ENCODE measurements at places on chromosomes 2 and 18.

DNA sequence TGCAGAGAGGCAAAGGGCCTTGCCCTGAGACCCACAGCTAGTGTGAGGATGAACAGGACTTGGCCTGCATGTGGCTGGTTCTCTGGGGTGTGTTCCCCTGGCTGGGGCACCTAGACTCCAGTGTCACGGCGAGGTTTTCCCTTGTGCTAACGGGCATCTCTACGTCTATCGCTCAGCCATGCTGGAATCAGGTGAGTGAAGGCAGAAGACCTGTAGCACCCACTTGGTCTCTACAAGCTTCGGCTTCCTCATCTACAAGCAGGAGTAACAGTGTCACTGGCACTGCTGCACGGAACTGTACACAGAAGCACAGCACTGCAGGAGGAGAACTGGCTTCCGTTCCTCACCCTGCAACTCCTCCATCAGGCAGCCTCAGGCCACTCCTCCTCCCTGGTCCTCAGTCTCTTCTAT lies 30.6 kb downstream of the HS1BP3 start:
- no peak overlapping the region for H3K4me3 ChIP-seq
- H3K27ac ChIP-seq: no peak overlapping the region
- no peaks in the 10 kb centered on the region for H3K36me3 ChIP-seq
- DNase-seq: peak; percentile 16
- H3K4me1 ChIP-seq: peaks cover 13% of the 10 kb centered on the region

- no peaks in the 10 kb centered on the region for H3K4me1 ChIP-seq
- no peak overlapping the region for H3K27ac ChIP-seq
- no peak for DNase-seq
These were observed 1027.9 kb upstream of the FAM98A start for GRCh38 chr2:34627003-34627402.

DNA sequence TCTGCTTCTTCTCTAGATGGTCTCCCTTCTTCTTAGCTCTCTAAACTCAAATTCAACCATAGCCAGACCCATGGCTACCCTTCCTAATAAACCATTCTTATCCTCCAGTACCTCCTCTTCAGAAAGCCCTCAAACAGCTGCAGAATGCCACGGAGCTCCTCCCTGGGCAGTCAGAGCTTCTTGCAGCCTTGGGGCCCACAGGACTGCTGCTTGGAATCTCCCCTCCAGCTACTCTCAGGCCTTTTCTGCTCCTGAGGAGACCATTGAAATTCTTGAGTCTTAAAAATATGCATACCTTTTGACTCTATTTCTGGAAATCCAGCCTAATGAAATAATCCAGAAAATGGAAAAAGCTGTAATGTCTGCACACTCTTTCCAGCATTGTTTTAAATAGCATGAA lies 30.7 kb downstream of the EFR3B start:
- H3K4me3 ChIP-seq: no peak overlapping the region
- H3K36me3 ChIP-seq: no peaks in the 10 kb centered on the region
- peaks cover 17% of the 10 kb centered on the region for H3K27me3 ChIP-seq
- no peak for DNase-seq

DNA sequence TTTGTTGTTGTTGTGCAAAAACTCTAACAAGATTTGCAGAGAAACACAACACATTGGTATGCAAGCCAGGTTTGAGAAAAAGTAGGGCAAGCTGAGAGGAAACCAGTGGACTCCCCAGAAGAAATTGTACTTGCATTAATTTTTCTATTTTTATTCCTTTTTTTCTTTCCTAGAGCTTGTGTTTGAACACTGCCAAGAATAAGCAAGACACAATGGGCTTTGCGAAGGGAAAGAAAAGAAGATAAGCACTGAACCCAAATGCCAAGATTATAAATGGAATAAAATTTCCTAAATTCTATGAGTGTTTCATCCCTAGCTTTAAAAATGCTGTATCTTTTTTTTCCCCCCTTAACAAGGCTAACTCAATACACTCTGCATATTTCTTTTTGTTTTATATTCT lies 17.0 kb upstream of the CYTIP start:
- no peaks in the 10 kb centered on the region for H3K4me1 ChIP-seq
- no peak overlapping the region for H3K4me3 ChIP-seq

DNA sequence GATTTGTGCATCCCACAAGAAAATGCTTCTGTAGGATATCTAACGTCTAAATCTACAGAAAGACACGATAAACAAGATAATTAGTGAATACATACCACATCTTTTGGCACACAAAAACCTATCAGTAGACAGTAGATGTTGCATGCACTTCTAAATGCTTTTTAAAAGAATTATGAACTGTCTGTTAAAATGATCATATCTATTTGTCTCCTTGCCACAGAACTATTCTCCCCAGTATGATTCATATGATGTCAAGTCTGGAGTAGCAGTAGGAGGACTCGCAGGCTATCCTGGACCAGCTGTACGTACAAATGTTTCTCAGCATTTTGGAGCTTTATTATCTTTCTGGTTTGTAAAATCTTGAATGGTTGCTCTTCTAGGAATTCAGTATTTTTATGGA lies 12.7 kb downstream of the COL3A1 start:
- H3K4me3 ChIP-seq: no peak overlapping the region

DNA sequence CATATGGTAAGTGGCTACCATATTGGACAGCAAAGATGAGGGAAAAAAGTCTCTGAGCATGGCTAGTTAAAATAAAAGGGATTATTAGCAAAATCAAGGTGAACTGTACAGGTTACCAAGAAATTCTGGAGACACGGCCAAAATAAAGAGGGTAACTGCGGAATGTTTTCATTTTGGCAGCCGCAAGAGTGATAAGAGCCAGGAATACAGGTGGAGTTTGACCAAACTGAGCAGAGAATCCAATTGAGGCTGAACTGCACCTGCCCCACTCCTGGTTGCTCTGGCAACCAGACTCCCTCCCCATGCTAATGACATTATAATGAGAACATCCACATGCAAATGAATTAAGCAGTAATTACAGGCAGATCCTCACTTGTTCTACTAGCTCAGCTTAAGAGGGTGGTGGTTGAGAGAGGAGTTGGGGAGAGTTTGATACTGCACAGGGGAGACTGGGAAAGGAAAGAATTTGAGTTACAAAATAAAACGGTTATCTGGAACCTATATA lies 18.8 kb upstream of the EPHA4 start:
- H3K36me3 ChIP-seq: no peaks in the 10 kb centered on the region
- H3K4me1 ChIP-seq: no peaks in the 10 kb centered on the region
- H3K27ac ChIP-seq: no peak overlapping the region
- H3K4me3 ChIP-seq: no peak overlapping the region
- DNase-seq: no peak

DNA sequence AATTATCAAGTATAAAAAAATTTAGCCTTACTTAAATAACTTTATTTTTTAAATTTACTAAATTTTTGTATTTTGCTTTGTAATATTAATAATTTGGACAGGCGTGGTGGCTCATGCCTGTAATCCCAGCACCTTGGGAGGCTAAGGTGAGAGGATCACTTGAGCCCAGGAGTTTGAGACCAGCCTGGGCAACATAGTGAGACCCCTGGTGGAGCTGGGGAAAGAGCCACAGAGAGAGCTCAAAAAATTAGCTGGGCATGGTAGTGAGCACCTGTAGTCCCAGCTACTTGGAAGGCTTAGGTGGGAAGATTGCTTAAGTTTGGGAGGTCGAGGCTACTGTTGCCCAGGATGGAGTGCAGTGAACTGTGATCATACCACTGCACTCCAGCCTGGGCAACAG lies 143.5 kb downstream of the B3GNT2 start:
- DNase-seq: no peak
- no peaks in the 10 kb centered on the region for H3K4me1 ChIP-seq
- H3K27ac ChIP-seq: no peak overlapping the region
- no peak overlapping the region for H3K4me3 ChIP-seq
- no peaks in the 10 kb centered on the region for H3K27me3 ChIP-seq
- no peaks in the 10 kb centered on the region for H3K36me3 ChIP-seq

- DNase-seq: no peak
- no peak overlapping the region for H3K27ac ChIP-seq
- no peaks in the 10 kb centered on the region for H3K27me3 ChIP-seq
- H3K4me3 ChIP-seq: no peak overlapping the region
These were observed 64.9 kb downstream of the ACTR2 start for GRCh38 chr2:65292461-65293011.

DNA sequence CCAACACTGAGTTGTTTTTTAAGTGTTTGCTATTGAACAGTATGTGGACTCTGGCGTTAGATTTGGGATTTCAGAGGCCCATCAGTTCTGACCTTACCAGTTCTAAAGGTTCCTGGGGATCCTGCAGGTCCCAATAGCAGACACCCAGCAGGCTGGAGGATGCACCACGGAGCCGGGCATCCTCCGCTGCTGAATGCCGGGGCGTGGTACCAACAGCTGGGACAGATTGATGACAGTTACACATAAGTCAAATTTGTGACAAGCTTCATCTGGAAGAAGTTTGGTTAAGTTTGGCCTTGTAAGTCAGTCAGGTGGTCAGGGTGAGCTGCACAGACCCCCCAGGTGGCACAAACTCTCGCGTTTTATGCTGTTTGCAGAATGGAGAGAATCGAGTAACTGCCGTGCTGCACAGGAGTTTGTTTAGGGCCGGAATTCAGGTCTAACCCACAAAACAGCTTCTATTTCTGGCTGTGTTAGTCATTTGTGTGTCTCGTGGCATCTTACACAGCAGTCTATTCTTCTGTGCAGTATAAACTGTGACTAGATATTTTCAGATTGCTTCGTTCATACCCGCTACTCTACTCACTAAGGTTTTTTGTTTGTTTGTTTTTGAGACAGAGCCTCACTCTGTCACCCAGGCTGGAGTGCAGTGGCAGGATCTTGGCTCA lies 19.2 kb downstream of the CTDP1 start:
- H3K4me3 ChIP-seq: no peak overlapping the region
- no peaks in the 10 kb centered on the region for H3K27me3 ChIP-seq
- H3K27ac ChIP-seq: no peak overlapping the region
- H3K36me3 ChIP-seq: peaks cover 37% of the 10 kb centered on the region
- no peaks in the 10 kb centered on the region for H3K4me1 ChIP-seq

GRCh38 chr2:207450186-207450585 lies 79.6 kb upstream of the CREB1 start:
- H3K4me3 ChIP-seq: no peak overlapping the region
- H3K27ac ChIP-seq: no peak overlapping the region
- H3K27me3 ChIP-seq: no peaks in the 10 kb centered on the region
- no peak for DNase-seq

GRCh38 chr2:61438670-61439069 lies 32.2 kb downstream of the USP34 start:
- no peak overlapping the region for H3K27ac ChIP-seq
- no peaks in the 10 kb centered on the region for H3K27me3 ChIP-seq
- no peaks in the 10 kb centered on the region for H3K4me1 ChIP-seq
- H3K4me3 ChIP-seq: no peak overlapping the region
- no peaks in the 10 kb centered on the region for H3K36me3 ChIP-seq

DNA sequence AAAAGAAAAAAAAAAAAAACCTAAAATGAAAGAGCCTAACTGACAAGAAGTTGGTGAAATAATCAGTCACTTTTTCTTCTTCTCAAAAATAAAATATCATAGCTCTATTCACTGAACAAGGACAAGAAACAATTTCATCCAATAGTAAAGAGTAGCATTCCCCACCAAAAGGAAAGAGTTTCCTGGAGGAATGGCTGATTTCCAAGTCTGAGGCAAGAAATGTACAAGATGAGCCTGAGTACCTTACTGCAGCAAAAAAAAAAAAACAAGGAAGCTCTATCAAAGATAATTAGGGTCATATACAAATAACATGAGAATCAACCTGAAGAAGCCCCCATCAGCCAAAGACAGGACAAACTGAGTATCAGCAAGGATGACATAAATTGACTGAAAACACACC lies 11.5 kb downstream of the ROCK1 start:
- H3K27ac ChIP-seq: no peak overlapping the region
- H3K36me3 ChIP-seq: no peaks in the 10 kb centered on the region
- no peaks in the 10 kb centered on the region for H3K27me3 ChIP-seq
- no peak overlapping the region for H3K4me3 ChIP-seq
- no peak for DNase-seq

DNA sequence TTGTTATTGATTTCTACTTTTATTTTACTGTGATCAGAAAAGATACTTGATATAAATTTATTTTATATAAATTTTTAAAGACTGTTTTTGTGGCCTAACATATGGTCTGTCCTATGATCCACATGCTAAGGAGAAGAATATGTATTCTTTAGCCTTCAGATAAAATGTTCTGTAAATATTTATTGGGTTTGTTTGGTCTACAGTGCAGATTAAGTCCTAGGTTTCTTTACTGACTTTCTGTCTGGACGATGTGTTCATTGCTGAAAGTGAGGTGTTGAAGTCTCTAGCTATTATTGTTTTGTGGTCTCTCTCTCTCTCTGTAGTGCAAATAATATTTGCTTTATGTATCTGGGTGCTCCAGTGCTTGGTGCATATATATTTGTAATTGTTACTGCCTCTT lies 30.1 kb downstream of the OXER1 start:
- no peak overlapping the region for H3K27ac ChIP-seq
- DNase-seq: no peak
- no peaks in the 10 kb centered on the region for H3K27me3 ChIP-seq
- H3K36me3 ChIP-seq: no peaks in the 10 kb centered on the region
- no peak overlapping the region for H3K4me3 ChIP-seq
- H3K4me1 ChIP-seq: no peaks in the 10 kb centered on the region

GRCh38 chr18:7576077-7576476 lies 9.0 kb downstream of the PTPRM start:
- no peak overlapping the region for H3K4me3 ChIP-seq
- H3K27me3 ChIP-seq: no peaks in the 10 kb centered on the region
- H3K27ac ChIP-seq: peak overlapping the region; percentile 66
- H3K36me3 ChIP-seq: no peaks in the 10 kb centered on the region
- no peak for DNase-seq
- H3K4me1 ChIP-seq: peaks cover 35% of the 10 kb centered on the region

DNA sequence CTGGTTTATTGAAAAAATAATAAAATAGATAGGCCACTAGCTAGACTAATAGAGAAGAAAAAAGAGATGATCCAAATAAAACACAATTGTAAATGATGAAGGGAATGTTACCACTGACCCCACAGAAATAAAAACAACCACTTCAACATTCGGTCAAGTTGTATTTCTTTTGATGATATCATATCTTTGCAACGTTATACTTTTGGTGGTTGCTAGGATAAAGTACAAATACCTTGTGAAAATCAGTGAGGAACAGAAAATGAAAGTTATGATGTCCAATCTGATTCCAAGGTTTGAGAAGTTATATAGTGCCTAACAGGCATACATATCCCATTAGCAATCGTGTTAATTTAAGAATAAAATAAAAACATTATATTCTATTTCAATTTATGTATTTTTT lies 6.6 kb upstream of the ASNSD1 start:
- DNase-seq: no peak
- H3K27ac ChIP-seq: no peak overlapping the region
- H3K36me3 ChIP-seq: no peaks in the 10 kb centered on the region

DNA sequence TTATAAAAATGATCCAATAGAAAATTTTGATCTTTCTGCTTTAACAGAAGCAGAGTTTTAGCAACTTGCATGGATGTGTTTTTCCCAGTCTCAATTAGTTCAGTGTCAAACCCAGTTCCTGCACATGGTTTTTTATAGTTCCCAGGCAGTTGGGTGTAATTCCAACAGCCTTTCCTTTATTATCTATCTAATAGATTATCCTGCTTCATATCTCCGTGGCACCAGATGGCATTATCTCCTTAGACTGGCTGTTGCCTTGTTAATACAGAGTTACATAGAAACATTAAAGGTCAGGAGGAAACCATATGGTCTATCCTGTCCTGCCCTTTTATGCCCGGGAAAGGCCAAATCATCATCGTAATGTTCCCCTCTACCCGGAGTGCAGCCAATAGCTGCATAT lies 400.9 kb upstream of the SMIM21 start:
- H3K27me3 ChIP-seq: no peaks in the 10 kb centered on the region
- H3K4me3 ChIP-seq: no peak overlapping the region
- H3K36me3 ChIP-seq: no peaks in the 10 kb centered on the region
- no peaks in the 10 kb centered on the region for H3K4me1 ChIP-seq
- no peak overlapping the region for H3K27ac ChIP-seq
- DNase-seq: no peak

GRCh38 chr2:42386682-42387081 lies 25.7 kb upstream of the COX7A2L start:
- DNase-seq: no peak
- no peak overlapping the region for H3K4me3 ChIP-seq
- H3K27me3 ChIP-seq: no peaks in the 10 kb centered on the region
- no peaks in the 10 kb centered on the region for H3K4me1 ChIP-seq
- no peak overlapping the region for H3K27ac ChIP-seq

All from RWPE2 (cell line).